ENCODE measurements at places on chromosomes 1 and 21. TPM values are rescaled to one million over a fixed set of nuclear protein-coding genes. Genes with fewer than 3 reads are reported as not detected.

Gene UTS2
- total RNA-seq = not detected

Gene FCER1G
- not detected for total RNA-seq

Gene SPATA1
- total RNA-seq = 1.0 TPM

Gene LMX1A
- total RNA-seq = not detected

Gene SNRPE
- 219 TPM for total RNA-seq

Gene KCNJ9
- total RNA-seq = not detected

Gene TESK2
- 0.23 TPM for total RNA-seq

Gene NTPCR
- 89.7 TPM for total RNA-seq

Gene PRR9
- not detected for total RNA-seq

Gene OR2L5
- total RNA-seq = not detected

Gene TMEM9
- total RNA-seq = 89.8 TPM

Gene S100A16
- 548 TPM for total RNA-seq

Gene TPTE
- not detected for total RNA-seq

Gene SPATA46
- total RNA-seq = not detected

Gene OR4F29
- not detected for total RNA-seq

Gene KLHDC7A
- total RNA-seq = 1.4 TPM

Gene SYTL1
- 0.39 TPM for total RNA-seq

Gene PIGV
- 5.4 TPM for total RNA-seq
